Sigmoid colon (tissue), 7 donors: ENCODE measurements at places on chromosomes 5 and 9. TPM values are rescaled to one million over a fixed set of nuclear protein-coding genes. Genes with fewer than 3 reads are reported as not detected.

The DBH gene
- total RNA-seq: not detected

The GABRP gene
- not detected for total RNA-seq

The TMEM232 gene
- 1.8 TPM for total RNA-seq

The SLC45A2 gene
- not detected for total RNA-seq

The SPRY4 gene
- 8.6 TPM for total RNA-seq

The OBP2B gene
- total RNA-seq: not detected

The HRH2 gene
- total RNA-seq: 1.5 TPM

The NUTM2F gene
- not detected for total RNA-seq

The ST8SIA4 gene
- 8.3 TPM for total RNA-seq

The ZNF462 gene
- 24.4 TPM for total RNA-seq

The CKS2 gene
- total RNA-seq: 17.5 TPM
